ENCODE measurements at places on chromosomes 1 and 21.

DNA sequence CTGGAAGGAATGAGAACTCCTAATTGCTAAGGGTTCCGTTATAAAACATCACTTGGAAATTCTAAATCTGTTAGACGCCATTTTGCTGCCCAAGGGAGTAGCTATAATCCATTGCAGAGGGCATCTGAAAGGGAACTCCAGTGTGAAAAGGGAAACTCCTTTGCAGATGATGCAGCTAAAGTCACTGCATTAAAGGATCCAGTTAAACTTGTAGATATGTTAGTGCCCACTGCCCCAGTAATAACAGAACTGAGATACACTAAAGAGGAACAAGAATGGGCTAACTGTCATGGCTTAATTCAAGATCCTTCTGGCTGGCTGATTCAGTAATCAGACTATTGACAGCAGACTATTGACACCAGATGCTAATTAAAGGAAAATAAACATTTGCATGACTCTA, 81.8 kb upstream of the KIAA0040 start:
- no peak for DNase-seq

DNA sequence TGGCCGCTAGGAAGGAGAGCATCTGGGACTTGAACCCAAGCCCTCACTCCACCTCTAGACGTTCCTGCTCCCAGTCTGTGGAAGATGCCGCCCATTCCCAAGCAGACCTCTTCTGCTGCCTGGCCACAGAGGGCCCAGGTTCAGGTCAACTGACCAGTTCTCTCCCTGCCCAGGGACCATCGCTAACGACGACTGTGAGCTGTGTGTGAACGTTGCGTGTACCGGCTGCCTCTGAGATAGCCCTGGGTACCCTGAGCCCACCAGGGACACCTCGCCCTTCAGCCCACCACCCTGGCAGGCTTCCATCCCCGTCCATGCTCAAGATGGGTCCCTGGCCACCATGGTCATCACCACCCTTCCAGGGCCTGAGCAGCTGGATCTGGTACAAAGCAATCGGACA, 2.2 kb downstream of the GUCA2B start:
- no peak for DNase-seq

- no peak for DNase-seq
Observed at GRCh38 chr1:39657402-39657801, 14.5 kb downstream of the NT5C1A start.

GRCh38 chr1:200437556-200438203, 27.8 kb upstream of the ZNF281 start:
- DNase-seq, result no peak

GRCh38 chr21:42330380-42331371, 15.5 kb upstream of the TFF3 start:
- no peak for DNase-seq

DNA sequence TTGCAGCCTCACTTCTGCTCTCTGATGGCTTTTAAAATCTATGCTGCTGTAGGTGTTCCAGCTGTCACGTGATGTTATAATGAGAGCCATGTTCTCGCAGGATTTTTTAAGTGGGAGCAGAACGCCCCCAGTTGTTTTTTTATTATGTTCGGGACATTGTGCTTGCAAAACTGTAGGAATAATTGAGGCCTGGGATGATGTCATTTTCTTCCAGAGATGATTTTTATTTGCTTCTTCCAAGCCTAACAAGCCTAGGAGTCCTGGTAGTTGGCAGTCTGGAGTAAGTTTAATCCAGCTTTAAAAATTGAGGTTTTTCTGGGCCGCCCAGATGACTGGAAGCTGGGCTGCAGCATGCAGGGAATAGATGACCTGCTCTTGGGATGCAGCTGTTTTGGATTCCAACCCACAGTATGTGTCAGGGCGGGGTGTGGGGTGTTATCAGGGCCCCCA, 34.6 kb upstream of the CHIT1 start:
- no peak for DNase-seq

DNA sequence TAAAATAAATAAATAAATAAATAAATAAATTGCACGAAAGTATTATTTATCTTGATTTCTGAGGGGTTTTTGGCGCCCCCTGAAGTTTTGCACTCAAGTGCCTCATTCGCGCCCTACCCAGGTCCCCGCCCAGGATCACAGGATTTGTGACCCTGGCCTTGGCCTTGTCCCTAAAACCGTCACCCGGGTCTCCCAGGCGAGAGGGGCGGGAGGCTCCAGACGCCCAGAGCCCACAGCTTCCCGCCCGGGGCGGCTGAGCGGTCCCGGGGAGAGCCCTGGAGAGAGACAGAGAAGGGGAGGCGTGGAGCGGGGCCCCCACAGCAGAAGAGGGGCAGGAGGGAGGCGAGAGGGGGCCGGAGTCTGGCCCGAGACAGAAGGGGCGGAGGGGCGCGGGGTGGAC, 91.8 kb upstream of the CASZ1 start:
- DNase-seq, result no peak

DNA sequence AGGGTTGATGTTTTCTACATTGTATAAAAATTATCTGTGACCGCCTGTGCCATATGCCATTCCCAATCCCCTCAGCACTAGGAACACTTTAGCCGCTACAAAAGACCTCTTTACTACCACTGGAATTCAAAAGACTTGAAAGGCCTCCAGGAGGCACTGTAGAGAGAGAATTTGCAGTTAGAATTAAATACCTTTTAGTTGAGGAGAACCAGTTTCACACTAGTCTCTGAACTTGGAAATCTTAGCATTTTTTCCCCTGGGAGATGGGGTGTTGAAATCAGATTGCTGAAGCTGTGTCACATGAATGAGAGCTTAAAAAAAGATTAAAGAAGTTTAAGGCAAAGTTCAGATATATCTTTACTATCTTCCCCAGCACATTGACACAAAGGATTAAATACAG, 291.0 kb downstream of the ADGRL2 start:
- DNase-seq, result no peak

DNA sequence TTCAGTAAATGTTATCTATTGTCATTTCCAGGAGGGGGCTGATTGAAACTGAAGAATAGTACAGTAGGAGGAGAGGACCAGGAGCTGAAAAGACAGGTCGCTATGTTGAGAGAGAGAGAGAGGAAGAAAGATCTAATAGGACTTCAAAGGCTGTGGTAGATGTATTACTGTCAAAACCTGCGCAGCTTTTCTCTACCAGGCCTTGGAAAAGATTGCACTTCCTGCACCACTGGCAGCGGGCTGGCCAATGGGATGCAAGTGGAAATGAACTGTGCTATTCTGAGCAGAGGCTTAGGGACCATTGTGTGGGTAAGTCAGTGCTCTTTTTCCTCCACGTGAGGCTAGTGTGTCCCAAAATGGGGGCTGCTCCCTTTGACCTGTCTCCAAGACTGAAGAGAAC, 47.1 kb downstream of the MDM4 start:
- DNase-seq, result no peak

DNA sequence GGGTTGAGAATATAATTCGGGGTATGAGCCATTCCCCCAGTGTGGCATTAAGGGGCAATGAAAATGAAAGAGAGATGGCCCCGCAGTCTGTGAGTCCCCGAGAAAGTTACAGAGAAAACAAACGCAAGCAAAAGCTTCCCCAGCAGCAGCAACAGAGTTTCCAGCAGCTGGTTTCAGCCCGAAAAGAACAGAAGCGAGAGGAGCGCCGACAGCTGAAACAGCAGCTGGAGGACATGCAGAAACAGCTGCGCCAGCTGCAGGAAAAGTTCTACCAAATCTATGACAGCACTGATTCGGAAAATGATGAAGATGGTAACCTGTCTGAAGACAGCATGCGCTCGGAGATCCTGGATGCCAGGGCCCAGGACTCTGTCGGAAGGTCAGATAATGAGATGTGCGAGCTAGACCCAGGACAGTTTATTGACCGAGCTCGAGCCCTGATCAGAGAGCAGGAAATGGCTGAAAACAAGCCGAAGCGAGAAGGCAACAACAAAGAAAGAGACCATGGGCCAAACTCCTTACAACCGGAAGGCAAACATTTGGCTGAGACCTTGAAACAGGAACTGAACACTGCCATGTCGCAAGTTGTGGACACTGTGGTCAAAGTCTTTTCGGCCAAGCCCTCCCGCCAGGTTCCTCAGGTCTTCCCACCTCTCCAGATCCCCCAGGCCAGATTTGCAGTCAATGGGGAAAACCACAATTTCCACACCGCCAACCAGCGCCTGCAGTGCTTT, 9.4 kb downstream of the PROX1 start:
- DNase-seq, result no peak

DNA sequence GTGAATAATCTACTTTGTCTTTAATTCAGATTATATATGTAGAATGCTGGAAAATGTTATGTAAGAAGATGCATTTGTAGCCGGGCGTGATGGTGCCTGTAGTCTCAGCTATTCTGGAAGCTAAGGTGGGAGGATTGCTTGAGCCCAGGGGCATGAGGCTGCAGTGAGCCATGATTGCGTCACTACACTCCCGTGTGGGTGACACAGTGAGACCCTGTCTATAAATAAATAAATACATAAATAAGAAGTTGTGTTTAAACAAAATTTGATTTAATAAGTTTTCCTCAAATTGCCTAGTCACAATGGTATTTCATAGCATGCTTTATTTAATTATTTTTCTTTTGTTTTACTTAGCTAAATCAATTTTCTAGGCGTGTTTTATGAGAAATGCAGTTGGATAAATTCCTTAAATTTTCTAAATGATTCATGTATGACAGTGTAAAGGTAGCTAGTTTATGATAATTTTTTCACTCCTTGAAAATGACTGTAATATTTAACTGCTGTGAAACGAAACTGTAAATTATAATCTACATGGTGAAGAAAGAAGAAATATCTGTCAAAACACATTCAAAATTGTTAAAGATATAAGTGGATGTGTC, 232.6 kb downstream of the SRGAP2C start:
- no peak for DNase-seq

GRCh38 chr1:192158181-192158580, at the start of gene RGS18:
RGS18 (plus strand) TSS chr1:192158462; CDS start chr1:192158638, 176 bp downstream.
- no peak for DNase-seq

DNA sequence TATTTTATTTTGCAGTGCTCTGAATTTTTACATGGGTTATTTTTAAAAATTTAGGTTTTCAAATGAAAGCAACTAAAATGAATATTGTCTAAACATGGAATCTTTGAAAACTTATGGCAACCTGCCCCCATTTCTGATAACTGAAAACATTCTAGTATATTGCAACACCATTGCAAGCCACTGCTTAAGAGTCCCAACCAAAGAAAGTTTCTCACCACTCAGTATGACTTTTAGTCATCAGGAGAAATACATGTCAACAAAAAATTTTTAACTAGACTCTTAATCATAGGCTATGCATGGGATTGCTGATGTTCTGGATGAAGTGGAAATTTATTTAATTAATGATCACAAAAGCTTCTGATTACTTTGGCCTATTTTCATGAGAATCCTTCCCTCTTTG, 112.1 kb downstream of the TNFSF18 start:
- DNase-seq, result no peak

GRCh38 chr1:210715072-210715471, 386.4 kb downstream of the HHAT start:
- DNase-seq, result no peak

GRCh38 chr1:1275836-1276235, 2.2 kb upstream of the UBE2J2 start:
- no peak for DNase-seq

DNA sequence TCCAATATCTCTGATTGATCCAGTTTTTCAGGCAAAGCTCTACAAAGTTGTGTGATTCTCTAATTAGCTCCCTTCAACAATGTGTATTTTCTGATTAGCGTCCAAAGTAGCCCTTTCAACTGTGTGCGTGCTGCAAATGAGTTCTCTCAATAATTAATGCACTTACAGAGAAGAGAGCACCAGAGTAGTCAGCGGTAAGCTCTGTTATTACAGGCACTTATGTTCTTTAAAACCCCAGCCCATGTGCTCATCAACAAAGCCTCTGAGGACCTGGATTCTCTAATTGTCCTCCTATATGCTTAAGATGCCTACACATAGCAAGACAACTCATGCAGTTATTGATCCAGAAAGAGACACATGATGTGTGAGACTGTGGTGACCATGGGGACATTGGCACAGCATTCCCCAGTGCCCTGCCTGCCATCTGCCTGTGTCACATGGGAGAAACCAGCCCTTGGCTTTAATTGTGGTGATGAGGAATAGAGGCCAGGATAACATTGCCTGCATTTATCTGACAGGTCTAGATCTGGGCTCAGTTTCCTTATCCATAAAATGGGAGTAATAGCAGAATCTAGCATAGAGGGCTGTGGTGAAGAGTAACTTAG, 151.7 kb downstream of the PCP4 start:
- DNase-seq, result peak; percentile 35

DNA sequence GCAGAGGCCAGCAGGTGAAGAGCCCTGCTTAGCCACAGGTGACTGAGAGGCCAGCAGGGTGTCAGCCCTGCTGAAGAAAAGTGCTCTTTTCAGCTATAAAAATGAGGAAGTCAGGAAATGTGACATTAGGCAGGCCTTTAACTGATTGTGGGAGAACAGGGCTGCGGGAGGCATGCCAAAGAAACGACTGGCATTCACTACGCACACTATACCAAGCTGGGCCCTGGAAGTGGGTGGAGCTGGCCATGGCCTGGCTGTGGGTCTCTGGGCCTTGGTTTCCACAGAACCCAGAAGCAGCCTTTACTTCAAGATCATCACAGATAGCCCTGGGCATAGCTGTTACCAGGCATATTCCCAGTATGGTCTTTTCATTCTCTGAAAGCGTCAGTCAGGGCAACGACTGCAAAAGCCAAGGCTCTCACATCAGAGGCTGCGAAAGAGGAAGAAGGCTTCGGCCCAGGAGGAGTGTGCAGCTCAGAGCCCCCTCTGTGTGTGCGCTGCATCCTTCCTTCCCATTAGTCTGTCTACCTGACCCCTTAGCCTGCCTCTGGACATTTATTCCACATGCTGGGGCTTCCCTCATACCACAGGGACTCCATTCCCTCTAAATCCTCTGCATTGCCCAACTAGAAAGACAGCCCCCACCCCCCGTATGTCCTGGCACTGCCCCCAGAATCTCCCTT, 14.3 kb downstream of the SLC2A1 start:
- no peak for DNase-seq

DNA sequence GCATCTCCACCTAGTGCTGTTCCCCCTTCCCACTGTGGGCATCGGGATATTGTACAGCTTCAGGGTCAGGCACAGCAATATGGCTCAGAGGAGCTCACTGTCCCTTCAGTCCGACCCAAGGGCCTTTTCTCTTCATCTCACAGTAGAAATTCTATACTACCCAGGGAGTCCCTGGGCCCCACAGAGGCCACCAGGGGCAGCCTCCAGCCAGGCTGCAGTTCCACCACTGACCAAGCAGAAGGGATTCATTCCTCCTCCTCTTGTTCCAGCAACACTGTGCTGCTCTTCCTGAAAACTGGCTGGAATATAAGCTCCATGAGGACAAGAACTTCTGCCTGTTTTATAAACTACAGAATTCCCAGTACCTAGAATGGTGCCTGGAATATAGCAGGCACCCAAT, 70.5 kb downstream of the CD34 start:
- no peak for DNase-seq

- DNase-seq, result no peak
Observed at GRCh38 chr1:202628646-202629215, 81.5 kb downstream of the SYT2 start.

GRCh38 chr1:38489844-38490270, 369.7 kb downstream of the RRAGC start:
- DNase-seq, result no peak

- DNase-seq, result no peak
Observed at GRCh38 chr1:200134116-200134515, 106.6 kb downstream of the NR5A2 start.

Data from NCI-H1436 treated with DMSO at 0.1 percent for 48 hours (cell line).